ENCODE measurements at places on chromosomes 16 and 17. TPM values are rescaled to one million over a fixed set of nuclear protein-coding genes. Genes with fewer than 3 reads are reported as not detected.

- H3K36me3 ChIP-seq: no peaks in the 10 kb centered on the region
- H3K27me3 ChIP-seq: no peaks in the 10 kb centered on the region
- no peaks in the 10 kb centered on the region for H3K4me1 ChIP-seq
- no peak overlapping the region for H3K4me3 ChIP-seq
- H3K27ac ChIP-seq: no peak overlapping the region
Observed at GRCh38 chr16:47848421-47849109, 307.2 kb downstream of the ABCC12 start.

HSBP1 gene
- total RNA-seq: 17.0 TPM

DNA sequence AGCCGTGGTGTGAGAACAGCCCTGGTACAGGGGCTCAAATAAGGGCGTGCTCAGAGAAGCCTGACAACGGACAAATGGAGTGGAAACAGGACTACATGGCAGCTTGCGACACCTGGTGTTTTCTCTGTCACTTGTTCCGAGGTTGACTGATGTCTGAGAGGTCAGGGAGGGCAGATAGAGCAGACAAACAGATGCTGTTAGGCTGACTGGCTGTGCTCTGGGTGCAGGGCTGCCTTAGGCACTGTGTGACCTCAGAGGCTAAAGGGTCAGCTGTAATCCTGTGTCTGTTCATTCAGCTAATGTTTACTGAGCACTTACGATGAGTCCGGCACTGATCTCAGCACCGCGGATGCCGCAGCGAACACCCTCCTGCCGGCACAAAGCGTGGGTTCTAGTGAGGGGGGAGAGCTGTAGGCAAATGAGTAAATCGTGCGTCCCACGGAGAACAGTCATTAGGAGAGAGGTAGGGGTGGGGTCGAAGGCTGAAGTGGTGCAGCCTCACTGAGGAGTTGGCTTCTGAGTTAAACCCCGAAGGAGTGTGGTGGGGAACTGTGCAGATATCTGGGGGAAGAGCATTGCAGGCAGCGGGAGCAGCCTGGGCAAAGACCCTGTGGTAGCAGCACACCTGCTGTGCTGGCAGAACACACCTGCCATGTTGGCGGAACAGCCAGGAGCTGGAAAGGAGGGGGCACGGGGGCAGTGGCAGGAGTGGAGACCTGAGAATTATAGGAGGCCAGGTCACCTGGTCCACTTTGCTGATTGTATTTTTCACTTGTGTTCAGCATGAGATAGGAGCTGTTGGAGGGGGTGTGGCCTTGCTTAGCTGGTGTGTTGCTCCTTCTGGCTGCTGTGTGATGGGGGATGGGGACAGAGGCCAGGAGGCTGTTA is 35.0 kb downstream of the GPT2 start:
- H3K4me1 ChIP-seq: no peaks in the 10 kb centered on the region
- no peak for DNase-seq
- no peaks in the 10 kb centered on the region for H3K27me3 ChIP-seq
- H3K27ac ChIP-seq: no peak overlapping the region
- no peaks in the 10 kb centered on the region for H3K36me3 ChIP-seq
- H3K4me3 ChIP-seq: no peak overlapping the region

KRT26 gene
- not detected for total RNA-seq

DNA sequence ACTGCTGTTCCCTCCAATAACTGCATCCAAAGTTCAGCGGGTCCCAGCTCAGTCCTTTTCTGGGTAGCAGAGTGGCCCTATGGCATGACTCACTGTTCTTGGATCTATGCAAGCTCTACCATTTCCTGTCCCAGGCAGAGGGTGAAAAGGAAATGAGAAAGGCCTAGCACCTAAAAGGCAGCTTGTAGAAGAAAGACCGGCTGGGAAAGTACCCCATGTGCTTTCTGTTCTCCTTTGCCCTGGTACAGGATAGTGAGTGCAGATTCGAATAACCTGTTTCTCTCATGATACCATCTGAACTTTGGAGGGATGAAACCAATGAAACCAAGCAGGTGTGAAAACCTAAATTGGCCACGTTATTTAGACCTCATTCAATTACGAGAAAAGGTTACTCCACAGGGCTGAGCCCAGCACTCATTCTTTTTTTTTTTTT is 12.7 kb upstream of the HASPIN start:
- H3K36me3 ChIP-seq: no peaks in the 10 kb centered on the region
- H3K4me1 ChIP-seq: no peaks in the 10 kb centered on the region
- no peak overlapping the region for H3K27ac ChIP-seq

DNA sequence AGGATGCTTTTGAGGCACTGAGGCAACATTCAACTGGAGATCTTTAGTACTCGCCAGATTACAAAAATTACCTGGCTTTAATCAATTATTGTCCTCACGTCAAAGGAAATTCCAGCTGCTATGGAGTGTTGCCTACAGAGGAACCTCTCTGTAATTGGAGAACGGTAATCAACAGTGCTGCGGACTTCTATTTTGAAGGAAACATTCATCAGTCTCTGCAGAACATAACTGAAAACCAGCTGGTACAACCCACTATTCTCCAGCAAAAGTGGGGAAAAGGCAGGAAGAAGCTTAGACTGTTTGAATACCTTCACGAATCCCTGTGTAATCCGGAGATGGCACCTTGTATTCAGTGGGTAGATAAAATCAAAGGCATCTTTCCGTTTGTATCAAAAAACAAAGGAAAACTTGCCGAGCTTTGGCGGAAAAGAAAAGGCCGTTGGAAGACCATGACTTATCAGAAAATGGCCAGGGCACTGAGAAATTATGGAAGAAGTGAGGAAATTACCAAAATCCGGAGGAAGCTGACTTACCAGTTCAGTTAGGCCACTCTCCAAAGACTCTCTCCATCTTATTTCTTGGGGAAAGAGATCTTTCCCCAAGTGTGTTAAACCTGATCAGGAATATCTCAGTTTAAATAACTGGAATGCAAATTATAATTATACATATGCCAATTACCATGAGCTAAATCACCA is 3.0 kb downstream of the SLC35G3 start:
- no peak overlapping the region for H3K27ac ChIP-seq
- H3K4me1 ChIP-seq: no peaks in the 10 kb centered on the region
- H3K27me3 ChIP-seq: no peaks in the 10 kb centered on the region

NLGN2 gene
- total RNA-seq: 11.4 TPM

GRCh38 chr17:21025451-21025850 is 17.4 kb downstream of the USP22 start:
- no peaks in the 10 kb centered on the region for H3K36me3 ChIP-seq
- no peak overlapping the region for H3K27ac ChIP-seq
- no peaks in the 10 kb centered on the region for H3K27me3 ChIP-seq

NARF gene
- 49.8 TPM for total RNA-seq

ARHGAP44 gene
- total RNA-seq: 10.1 TPM

C17orf75 gene
- 13.4 TPM for total RNA-seq

- H3K27me3 ChIP-seq: no peaks in the 10 kb centered on the region
- no peaks in the 10 kb centered on the region for H3K36me3 ChIP-seq
- no peak overlapping the region for H3K27ac ChIP-seq
- DNase-seq: no peak
- H3K4me1 ChIP-seq: no peaks in the 10 kb centered on the region
- no peak overlapping the region for H3K4me3 ChIP-seq
Observed at GRCh38 chr16:60991886-60992285, 1044.4 kb downstream of the CDH8 start.

CACNG5 gene
- total RNA-seq: not detected

CSF3 gene
- total RNA-seq: 0.72 TPM

- H3K4me1 ChIP-seq: peaks cover 1% of the 10 kb centered on the region
- no peak overlapping the region for H3K27ac ChIP-seq
- DNase-seq: peak; percentile 78
- H3K27me3 ChIP-seq: no peaks in the 10 kb centered on the region
Observed at GRCh38 chr17:5097101-5097834, 14.4 kb downstream of the ZNF232 start.

GRCh38 chr16:70688246-70688742 is 2.4 kb upstream of the MTSS2 start:
- peak overlapping the region; percentile 62 for H3K27ac ChIP-seq
- DNase-seq: peak; percentile 85
- no peak overlapping the region for H3K4me3 ChIP-seq
- peaks cover 64% of the 10 kb centered on the region for H3K4me1 ChIP-seq
- no peaks in the 10 kb centered on the region for H3K27me3 ChIP-seq

- no peak overlapping the region for H3K4me3 ChIP-seq
- H3K36me3 ChIP-seq: no peaks in the 10 kb centered on the region
- no peak for DNase-seq
- H3K27ac ChIP-seq: no peak overlapping the region
- H3K27me3 ChIP-seq: no peaks in the 10 kb centered on the region
Observed at GRCh38 chr16:3256866-3257465, 533 bp upstream of the MEFV start.

GRCh38 chr17:81911277-81911961 is at the start of gene PCYT2:
TSS of gene PCYT2 (minus strand) at chr17:81911399. CDS start at chr17:81911355, 44 bp downstream.
- peak; percentile 93 for DNase-seq
- H3K27ac ChIP-seq: peak within 1 kb of the TSS; percentile 67
- H3K27me3 ChIP-seq: no peaks in the 10 kb centered on the region
- H3K4me3 ChIP-seq: peak within 1 kb of the TSS; percentile 66
- H3K36me3 ChIP-seq: no peaks in the 10 kb centered on the region
